ENCODE measurements at places on chromosomes 1 and 21.

DNA sequence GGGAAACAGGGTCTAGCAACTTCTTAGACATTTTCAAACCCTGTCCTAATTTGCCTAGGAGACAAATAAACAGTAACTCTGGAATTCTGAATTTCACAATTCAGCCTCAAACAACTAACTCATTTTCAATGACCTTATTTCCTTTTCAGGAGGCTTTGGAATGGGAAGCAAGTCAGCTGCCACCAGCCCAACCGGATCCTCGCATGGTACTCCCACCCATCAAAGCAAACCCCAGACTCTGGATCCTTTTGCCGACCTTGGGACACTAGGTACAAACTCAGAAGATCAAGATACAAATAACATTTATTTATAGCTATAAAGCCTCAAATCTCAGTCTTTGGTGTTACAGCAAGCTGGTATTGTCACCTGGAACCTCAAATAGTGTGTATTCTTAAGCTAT lies 18.9 kb upstream of the LEPR start:
- no peak for DNase-seq

GRCh38 chr1:13951793-13952751 lies 252.1 kb downstream of the PRDM2 start:
- DNase-seq = no peak

DNA sequence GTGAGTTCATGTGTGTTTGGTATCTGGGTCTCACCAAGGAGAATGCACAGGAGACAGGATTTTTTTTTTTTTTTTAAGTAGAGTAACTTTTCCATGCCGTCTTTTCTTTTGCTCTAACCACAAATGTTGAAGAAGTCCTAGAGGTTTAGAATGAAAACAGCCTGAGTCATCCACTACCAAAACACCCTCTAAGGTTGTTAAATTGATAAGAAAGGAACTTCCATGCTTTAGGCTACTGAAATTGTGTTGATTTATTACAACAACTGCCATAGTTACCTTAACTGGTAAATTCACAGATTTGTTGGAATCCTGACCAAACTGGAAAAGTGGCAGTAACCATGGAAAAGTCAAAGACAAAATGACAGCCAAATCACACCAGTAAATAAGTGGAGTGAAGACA lies 375.6 kb downstream of the AMY1C start:
- no peak for DNase-seq

GRCh38 chr1:167126811-167127210 lies 32.9 kb downstream of the STYXL2 start:
- DNase-seq = no peak

DNA sequence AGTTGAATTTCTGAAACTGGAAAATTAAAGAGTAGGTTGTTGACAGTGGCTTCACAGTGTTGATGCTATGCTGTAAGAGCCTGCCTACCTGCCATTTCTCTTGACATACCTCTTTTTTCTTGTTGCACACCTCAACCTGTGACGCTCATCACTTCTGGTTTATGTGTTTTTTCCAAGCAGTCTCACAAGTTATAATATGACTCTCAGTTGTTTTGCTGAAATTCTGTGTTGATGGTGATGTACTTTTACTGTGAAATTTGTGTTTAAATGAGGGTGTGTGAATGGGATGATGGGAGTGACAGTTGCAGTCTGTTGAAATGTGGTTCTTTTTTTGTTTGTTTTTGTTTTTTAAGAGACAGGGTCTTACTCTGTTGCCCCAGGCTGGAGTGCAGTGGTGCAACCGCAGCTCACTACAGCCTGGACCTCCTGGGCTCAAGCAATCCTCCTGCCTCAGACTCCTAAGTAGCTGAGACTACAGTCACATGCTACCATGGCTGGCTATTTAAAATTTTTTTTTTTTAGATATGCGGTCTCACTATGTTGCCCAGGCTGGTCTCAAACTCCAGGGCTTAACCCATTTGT lies 7.0 kb downstream of the DDI2 start:
- DNase-seq = no peak

DNA sequence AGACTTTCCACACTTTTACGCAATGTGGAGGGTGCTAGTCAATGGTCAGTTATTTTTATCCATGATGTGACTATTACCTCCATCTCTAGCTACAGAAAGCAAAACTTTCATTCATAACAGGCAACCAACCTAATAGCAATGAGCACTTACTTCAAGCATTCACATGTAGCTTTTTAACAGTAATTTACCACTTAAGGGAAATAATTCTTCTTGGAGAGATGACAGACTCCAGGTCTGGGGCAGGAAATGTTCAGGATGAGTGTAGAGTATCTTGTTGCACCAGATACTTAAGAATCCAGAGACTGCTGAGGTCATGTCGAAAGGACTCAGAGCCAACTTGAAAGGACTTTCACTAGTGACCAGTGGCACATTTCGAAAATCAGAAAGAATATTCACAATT lies 347.6 kb downstream of the CHRM3 start:
- no peak for DNase-seq

- DNase-seq = no peak
Observed at GRCh38 chr1:155648207-155649147, 38.5 kb downstream of the MSTO1 start.

All from CD4-positive, alpha-beta T cell treated with Interleukin-10 for 1 hour (primary cell).